Type B pancreatic cell (in vitro differentiated cells): ENCODE measurements at places on chromosomes 7 and 10.

DNA sequence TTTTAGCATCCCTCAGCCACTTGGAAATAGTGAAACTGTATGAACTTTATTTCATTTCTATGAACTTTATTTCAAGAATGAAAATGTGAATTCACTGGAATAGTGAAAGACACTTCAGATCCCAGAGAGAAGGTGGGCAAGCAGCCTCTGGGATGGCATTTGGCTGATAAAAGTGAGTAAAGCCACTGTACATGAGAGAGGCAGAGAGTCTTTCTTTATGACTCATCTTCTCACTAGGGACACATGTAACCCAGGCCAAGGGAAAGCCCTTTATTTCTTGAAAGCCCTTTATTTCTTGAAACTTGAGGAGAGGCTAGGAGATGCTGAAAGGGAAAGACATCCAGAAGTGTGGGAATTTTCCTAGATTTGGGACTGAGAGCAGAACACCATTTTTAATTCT is 148.9 kb upstream of the SMIM30 start:
- no peak for DNase-seq

GRCh38 chr7:42093349-42093905 is 143.6 kb downstream of the GLI3 start:
- no peak for DNase-seq

DNA sequence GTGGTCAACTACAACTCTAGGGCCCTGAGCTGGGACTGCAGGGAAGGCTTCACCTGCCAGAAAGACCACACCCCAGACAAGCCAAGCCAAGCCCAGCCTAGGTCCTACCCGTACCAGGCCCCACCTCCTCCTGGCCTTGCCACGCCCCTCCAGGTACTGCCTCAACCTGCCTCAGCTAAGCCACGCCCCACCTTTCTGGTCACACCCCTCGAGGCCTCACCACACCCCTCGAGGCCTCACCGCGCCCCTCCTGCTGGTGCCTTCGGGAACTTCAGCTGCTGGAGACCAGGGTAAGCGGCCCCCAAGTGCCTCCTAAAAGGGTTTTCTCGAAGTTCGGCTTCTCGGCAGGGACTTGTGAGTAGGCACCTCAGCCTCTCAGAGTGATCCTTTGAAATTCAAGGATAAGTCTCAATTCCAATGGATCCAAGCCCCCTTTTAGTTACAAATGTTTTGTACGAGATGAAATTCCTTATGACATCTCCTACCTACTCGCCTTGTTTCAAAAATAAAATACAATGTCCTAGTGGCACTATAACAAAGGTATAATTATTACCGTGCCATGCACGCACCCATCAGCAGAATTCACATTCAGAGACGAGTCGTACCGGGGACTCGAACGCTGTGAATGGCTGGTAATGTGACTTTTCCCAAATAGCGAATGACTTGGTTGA is 171.2 kb downstream of the ARHGAP21 start:
- DNase-seq = no peak

- no peak for DNase-seq
Measured at GRCh38 chr7:155868955-155869783, 56.9 kb upstream of the SHH start.

DNA sequence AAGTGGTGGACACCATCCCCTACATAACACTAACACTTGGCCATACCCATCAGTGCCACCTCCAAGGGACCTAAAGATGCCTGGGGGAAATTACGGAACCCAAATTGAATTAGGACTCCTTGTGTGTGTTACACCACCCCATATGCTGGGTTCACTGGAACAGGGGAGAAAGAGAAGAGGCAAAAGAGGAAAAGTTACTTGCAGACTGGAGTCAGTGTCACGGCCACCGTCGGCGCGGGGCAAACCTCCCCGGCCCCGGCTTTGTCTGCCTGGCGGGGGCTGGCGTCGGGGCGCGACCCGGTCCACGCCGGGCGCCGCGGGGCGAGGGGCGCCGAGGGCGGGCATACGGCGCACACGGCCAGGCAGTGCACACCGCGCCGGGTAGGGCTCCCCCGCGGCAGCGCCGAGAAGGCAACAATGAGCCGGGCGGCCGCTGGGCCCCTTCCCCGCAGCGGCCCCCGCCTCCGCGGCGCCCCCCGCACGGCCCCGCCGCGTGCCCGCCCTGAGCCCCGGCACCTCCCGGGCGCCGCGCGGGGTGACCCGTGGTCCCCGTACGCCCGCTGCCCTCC is 171.1 kb downstream of the FAM107B start:
- DNase-seq = no peak

- peak; percentile 29 for DNase-seq
Measured at GRCh38 chr10:49094646-49095045, 20.7 kb downstream of the VSTM4 start.

GRCh38 chr7:50156706-50157105 is 63.7 kb upstream of the ZPBP start:
- no peak for DNase-seq

GRCh38 chr7:19121977-19122588 is 4.6 kb upstream of the TWIST1 start:
- no peak for DNase-seq

DNA sequence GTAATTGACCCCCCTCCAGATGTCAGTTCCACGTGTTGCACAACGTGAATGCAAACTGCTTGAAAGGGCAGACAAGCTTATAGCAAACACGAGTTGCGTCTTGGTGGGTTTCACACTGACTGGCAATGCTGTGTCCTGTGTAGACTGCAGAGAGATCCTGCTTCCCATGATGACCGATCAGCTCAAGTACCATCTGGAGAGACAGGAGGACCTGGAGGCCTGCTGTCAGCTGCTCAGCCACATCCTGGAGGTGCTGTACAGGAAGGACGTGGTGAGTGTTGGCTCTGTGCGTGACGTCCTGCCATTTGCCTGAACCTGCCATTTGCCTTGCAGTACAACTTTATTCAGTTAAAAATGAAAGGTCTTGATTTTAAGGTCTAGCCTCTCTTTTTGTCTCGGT is 71.1 kb downstream of the INSYN2A start:
- DNase-seq = no peak

- DNase-seq = no peak
Measured at GRCh38 chr7:46934198-46934825, 647.6 kb downstream of the TNS3 start.

- no peak for DNase-seq
Measured at GRCh38 chr7:8226501-8226900, 35.5 kb downstream of the ICA1 start.

GRCh38 chr7:46534664-46535588 is 613.9 kb upstream of the IGFBP3 start:
- no peak for DNase-seq

DNA sequence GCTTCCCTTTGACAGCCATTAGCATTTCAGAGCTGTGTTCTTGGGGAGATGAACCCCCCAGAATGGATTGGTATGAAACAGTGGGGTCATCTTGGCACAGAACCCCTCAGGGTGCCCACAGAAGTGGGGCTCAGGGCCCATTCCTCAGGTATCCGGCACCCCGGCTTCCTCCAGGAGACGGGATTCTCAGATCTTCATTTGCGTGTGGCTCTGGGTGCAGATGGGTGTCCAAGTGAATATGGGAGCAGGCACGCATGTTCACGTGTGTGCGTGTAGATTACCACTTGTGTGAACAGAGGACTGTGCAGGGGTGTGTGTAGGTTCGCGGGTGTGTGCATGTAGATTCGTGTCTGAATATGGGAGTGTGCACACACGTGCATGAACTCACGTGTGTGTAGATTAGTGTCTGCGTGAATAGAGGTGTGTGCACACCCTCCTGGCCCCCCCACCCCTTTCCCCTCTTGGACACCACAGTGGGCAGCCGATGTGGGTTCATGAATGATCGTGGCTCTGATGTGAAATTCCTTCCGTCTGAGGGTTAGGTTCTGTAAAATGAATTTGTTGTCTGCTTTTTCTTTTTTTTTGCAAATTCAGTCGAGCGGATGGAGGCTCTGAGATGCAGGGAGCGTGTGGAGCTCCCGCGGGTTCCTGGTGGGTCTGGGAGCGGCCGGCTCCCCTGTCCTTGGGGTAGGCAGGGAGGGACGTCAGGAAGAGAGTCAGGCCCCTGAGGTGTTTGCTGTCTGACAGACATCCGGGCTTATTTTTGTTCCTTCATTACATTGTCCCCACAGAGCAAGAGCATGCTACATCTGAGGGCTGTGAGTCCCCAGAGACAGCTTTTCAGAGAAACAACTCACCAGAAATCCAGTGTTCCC is 7.4 kb downstream of the ELFN1 start:
- peak; percentile 53 for DNase-seq

- no peak for DNase-seq
Measured at GRCh38 chr7:126780993-126781392, 471.7 kb downstream of the GRM8 start.

- no peak for DNase-seq
Measured at GRCh38 chr10:98368644-98369043, 46.3 kb downstream of the PYROXD2 start.

DNA sequence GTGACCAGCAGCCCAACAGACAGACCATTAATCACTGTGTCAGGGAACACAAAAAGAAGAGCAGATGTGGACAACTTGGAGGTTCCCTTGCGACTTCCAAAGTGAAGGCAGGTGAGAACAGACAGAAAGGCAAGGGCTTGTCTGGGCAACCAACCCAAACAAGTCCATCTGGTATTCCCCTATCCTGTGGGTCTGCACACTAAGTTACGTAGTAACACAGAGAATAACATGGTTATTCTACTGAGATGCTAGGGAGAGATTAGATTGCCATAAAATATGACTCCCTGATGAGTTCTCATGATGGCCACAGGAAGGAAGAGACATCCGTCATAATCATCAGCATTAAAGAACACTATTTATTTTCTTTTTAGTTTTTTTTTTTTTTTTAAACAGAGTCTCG is 252.2 kb downstream of the CALN1 start:
- DNase-seq = no peak

- DNase-seq = no peak
Measured at GRCh38 chr10:96500519-96500918, 13.2 kb downstream of the TLL2 start.
